Fibroblast of lung (primary cell): ENCODE measurements at places on chromosomes 6 and 20. TPM values are rescaled to one million over a fixed set of nuclear protein-coding genes. Genes with fewer than 3 reads are reported as not detected.

GRCh38 chr6:8670792-8671191 is 235.4 kb upstream of the SLC35B3 start:
- no peaks in the 10 kb centered on the region for H3K4me1 ChIP-seq
- H3K4me3 ChIP-seq = no peak overlapping the region
- no peak overlapping the region for H3K27ac ChIP-seq
- no peak for DNase-seq

DNA sequence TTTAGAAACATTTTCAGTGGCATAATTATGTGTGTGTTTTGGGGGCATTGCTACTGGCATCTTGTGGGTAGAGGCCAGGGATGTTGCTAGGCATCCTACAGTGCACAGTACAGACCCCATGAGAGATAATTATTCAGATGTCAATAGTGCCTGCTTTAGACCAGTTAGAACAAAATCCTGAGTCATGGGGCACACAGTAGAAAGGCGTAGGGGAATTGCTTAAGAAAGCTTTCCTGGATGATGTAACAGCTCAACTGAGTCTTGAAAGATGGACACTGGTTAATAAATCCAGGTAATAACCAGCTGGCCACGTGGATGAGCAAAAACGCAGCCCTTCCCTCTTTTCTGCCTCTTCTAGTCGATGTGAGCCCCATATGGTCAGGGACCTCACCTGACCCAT is 51.1 kb downstream of the KCNB1 start:
- no peak overlapping the region for H3K27ac ChIP-seq
- no peaks in the 10 kb centered on the region for H3K36me3 ChIP-seq
- H3K4me1 ChIP-seq = no peaks in the 10 kb centered on the region
- no peak for DNase-seq
- peaks cover 25% of the 10 kb centered on the region for H3K27me3 ChIP-seq

DNA sequence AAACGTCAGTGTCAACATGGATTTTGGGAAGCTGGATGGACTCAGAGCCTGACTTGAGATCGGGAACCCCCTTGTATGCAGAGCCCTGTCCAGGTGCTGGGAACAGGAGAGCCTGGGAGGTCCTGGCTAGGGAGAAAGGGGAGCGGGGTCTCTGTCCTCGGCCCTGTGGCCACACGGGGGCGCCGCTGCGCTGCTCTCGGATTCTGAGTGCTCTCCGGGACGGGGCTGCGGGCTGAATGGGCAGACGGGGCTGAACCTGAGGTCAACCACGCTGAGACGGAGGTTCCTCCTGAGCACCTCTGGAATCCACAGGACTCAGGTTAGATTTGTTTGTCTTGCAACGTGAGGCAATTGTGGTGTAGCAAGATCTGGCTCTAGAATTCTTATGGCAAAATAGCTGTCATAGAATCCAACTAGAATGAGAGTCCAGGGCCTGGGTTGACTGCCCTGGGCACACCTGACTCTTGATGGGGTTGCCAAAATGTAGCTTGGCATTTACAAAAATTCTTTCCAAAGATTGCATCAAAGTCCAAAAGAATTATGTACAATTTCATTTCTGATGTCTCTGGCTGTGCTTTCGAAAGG is 20.6 kb upstream of the HLA-F start:
- H3K4me3 ChIP-seq = no peak overlapping the region
- no peak overlapping the region for H3K27ac ChIP-seq
- no peaks in the 10 kb centered on the region for H3K36me3 ChIP-seq
- H3K27me3 ChIP-seq = peaks cover 3% of the 10 kb centered on the region
- H3K4me1 ChIP-seq = no peaks in the 10 kb centered on the region
- no peak for DNase-seq

DNA sequence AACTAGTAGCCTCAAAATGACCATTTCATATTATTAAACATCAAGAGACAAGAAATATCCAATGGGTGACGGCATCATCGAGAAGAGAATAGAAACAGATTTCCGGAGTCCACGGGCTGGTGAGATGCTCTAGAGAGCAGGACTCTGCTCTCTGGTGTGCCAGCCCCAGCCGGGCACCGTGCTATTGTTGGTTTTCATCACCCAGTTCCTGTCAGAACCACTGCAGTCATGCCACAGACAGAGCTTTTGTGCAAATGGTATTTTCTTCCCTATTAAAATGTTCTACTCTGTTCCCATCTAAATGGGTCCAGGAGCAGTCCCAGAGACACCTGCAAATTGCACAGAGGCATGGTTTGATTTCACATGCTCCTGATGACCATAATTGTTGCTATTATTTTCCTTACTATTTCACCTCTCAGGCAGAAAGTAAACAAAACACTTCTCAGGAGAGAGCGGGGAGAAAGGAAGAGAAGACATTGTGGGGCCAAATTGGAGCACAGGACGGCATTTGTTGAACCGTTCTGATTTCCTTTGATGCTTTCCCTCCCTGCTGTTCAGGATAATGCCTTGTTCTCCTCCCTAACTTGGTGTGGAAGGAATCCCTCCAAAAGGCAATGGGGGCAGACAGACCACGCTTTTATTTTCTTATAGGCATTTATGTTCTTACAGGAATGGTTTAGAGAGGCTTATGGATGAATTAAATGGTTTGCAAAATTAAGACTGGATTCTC is 11.4 kb upstream of the RAMACL start:
- no peak for DNase-seq
- peaks cover 35% of the 10 kb centered on the region for H3K4me1 ChIP-seq
- H3K27ac ChIP-seq = peak overlapping the region; percentile 96
- H3K36me3 ChIP-seq = peaks cover 2% of the 10 kb centered on the region
- no peak overlapping the region for H3K4me3 ChIP-seq

DNA sequence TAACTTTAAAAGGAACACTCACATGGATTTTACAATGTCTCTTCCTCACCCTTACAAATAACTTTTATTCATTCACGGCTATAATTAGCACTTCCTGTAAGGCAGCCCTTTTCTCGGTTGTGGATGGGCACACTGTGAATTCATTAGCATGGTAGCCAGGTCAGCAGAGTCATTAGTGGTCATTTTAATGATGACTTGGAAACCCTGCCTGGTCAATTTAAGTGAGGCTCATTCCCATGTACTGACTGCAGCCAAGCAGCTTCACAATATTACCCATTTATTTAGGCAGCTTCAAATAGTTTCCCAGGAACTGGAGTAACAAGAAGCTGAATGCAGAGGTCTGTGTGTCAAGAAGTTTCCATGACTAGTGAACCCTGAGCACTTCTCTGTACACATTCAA is 248.8 kb downstream of the KHDC1L start:
- no peak overlapping the region for H3K27ac ChIP-seq
- no peaks in the 10 kb centered on the region for H3K27me3 ChIP-seq
- no peaks in the 10 kb centered on the region for H3K36me3 ChIP-seq
- no peak overlapping the region for H3K4me3 ChIP-seq
- DNase-seq = no peak

DNA sequence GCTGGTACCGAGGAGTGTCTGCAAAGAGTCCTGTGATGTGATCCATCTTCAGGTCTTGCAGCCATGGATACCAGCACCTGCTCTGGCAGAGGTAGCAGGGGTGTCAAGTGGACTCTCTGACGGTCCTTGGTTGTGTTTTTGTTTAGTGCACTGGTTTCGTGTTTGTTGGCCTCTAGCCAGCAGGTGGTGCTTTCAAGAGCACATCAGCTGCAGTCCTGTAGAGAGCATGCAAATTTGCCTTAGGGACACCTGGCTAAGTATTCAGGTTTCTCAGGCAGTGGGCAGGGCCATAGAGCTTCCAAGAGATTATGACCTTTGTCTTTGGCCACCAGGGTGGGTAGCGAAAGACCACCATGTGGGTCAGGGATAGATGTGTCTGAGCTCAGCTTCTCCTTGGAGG is 14.5 kb upstream of the RGS17 start:
- no peak overlapping the region for H3K27ac ChIP-seq
- no peaks in the 10 kb centered on the region for H3K27me3 ChIP-seq
- no peaks in the 10 kb centered on the region for H3K36me3 ChIP-seq
- H3K4me1 ChIP-seq = no peaks in the 10 kb centered on the region

- DNase-seq = no peak
- H3K27ac ChIP-seq = no peak overlapping the region
- H3K36me3 ChIP-seq = no peaks in the 10 kb centered on the region
- no peaks in the 10 kb centered on the region for H3K4me1 ChIP-seq
- H3K27me3 ChIP-seq = no peaks in the 10 kb centered on the region
These were observed 42.0 kb upstream of the MBOAT1 start for GRCh38 chr6:20254295-20254694.

DNA sequence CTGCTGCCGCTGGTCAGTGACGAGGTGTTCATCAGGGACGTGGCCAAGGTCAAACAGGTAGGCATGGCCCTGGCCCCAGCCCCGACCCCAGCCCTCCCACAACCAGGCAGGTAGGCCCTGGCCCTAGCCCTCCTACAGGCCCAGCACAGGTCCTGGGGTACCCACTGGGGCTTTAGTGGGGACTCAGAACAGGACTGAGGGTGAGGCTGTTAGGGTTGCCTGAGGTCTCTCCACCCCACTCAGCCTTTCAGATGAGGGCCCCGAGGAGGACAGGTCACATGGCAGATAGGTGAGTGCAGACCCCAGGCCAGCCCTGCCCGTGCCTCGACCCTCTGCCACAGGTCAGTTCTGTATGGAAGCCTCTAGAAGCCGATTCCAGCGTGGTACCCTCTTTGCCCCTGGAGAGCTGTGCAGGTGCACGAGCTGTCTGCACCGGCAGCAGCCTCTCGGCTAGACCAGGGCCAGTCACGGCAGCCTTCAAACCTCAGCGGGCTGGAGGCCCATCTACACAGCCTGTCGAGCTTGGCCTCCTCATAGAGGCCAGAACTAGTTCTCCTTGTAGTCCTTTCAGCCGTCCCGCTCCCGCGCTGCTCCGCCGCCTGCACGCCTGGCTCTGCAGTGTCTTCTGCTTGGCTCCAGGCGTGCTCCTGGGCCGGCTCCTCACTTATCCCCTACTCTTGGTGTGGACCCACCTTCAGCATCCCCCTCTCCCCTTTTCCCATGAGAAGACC is 35.5 kb downstream of the PYGB start:
- DNase-seq = no peak
- peaks cover 37% of the 10 kb centered on the region for H3K36me3 ChIP-seq
- no peak overlapping the region for H3K27ac ChIP-seq
- H3K27me3 ChIP-seq = no peaks in the 10 kb centered on the region
- no peak overlapping the region for H3K4me3 ChIP-seq

GRCh38 chr6:37640786-37641395 is 56.8 kb downstream of the MDGA1 start:
- H3K4me3 ChIP-seq = no peak overlapping the region
- no peak for DNase-seq
- H3K27ac ChIP-seq = no peak overlapping the region
- H3K4me1 ChIP-seq = no peaks in the 10 kb centered on the region

GRCh38 chr20:10447028-10447427 is 11.9 kb downstream of the SLX4IP start:
- peaks cover 4% of the 10 kb centered on the region for H3K4me1 ChIP-seq
- H3K27me3 ChIP-seq = no peaks in the 10 kb centered on the region
- H3K27ac ChIP-seq = no peak overlapping the region
- peak overlapping the region; percentile 29 for H3K4me3 ChIP-seq
- H3K36me3 ChIP-seq = no peaks in the 10 kb centered on the region
- DNase-seq = peak; percentile 89

- DNase-seq = no peak
- H3K27ac ChIP-seq = no peak overlapping the region
- no peaks in the 10 kb centered on the region for H3K36me3 ChIP-seq
- H3K4me1 ChIP-seq = no peaks in the 10 kb centered on the region
- no peaks in the 10 kb centered on the region for H3K27me3 ChIP-seq
- no peak overlapping the region for H3K4me3 ChIP-seq
These were observed 47.0 kb downstream of the CARMIL1 start for GRCh38 chr6:25326126-25326525.

HUS1B gene
- 0.77 and 1.2 TPM in 2 replicates for total RNA-seq

DNA sequence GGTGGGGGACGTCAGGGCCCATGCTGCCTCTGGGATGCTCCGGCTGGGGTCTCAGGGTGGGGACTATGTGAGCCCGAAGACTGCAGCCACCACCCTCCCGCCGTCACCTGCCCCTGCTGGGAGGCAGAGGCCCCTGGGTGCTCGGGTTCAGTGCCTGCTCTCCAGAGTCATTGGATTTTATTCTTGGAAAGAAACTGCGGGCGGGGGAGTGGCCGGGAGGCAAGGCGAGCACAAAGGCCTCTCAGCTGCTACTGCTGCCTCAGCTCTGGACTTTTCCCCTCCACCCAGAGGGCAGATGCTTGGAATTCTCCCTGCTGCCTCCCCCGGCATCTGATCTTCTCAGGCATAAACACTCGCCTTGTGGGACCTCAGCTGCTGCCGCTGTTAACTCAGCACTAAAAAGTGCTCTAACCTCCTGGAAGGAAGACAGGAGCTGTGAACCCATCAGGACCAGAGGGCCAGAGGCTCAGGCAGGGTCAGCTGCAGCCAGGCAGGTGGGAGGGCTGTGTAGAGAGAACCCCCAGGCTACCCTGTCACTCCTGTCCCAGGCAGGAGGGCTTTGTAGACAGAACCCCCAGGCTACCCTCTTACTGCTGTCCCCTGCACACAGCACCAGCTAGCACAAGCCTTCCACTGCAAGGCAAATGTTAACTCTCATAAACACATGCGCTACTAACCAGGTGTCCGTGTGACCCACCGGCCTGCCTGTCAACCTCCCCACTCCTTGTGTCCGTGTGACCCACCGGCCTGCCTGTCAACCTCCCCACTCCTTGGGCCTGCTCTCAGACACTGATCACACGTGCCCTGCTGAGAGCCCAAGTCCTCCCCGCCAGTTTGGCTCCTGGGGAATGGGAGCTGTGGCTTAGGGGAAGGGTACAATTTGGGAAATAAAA is 9.4 kb upstream of the FRMD1 start:
- no peak overlapping the region for H3K4me3 ChIP-seq
- peak; percentile 59 for DNase-seq
- no peak overlapping the region for H3K27ac ChIP-seq
- H3K36me3 ChIP-seq = no peaks in the 10 kb centered on the region
- no peaks in the 10 kb centered on the region for H3K4me1 ChIP-seq

ENPP3 gene
- total RNA-seq = 0.17 and 0.26 TPM in 2 replicates
